ENCODE measurements at places on chromosomes 1 and 21.

GRCh38 chr21:29648710-29649240, 291.0 kb downstream of the GRIK1 start:
- DNase-seq, result no peak

DNA sequence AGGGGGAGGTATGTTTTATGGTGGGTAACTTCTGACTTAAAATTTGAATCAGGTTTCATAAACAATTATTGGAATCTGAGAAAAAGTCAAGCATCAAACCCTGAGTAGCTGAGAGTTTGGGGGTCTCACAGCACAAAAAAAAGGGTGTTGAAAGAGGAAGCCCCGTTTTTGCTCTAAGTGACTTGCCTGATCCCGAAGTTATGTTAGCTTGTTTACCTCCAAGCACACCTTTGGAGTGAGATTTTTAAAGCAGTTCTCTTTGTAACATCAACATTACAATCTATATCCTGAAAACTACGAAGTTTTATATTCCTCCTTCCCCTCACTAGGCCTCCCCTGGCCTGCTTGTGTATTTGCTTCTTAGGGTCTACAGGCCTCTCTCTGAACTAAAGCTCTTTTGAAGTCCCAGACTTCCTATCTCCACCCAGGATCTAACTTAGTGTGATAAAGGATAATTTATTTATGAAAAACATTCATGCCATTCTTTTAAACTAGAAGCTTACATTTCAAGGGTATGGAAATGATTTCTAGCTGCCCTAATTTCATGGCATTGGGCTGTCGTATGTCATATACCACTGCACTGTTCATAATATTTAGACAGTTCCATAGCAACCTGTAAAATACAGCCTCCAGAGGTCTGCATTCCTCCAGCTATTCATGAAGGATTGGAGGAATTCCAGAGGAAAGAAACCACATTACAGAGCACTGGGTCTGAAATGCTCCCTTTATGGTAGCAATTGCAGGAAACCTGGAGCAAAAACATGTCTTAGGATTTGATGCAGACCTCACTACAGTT, 36.1 kb upstream of the RGS1 start:
- no peak for DNase-seq

- DNase-seq, result no peak
Observed at GRCh38 chr1:55534565-55535121, 319.5 kb upstream of the USP24 start.

DNA sequence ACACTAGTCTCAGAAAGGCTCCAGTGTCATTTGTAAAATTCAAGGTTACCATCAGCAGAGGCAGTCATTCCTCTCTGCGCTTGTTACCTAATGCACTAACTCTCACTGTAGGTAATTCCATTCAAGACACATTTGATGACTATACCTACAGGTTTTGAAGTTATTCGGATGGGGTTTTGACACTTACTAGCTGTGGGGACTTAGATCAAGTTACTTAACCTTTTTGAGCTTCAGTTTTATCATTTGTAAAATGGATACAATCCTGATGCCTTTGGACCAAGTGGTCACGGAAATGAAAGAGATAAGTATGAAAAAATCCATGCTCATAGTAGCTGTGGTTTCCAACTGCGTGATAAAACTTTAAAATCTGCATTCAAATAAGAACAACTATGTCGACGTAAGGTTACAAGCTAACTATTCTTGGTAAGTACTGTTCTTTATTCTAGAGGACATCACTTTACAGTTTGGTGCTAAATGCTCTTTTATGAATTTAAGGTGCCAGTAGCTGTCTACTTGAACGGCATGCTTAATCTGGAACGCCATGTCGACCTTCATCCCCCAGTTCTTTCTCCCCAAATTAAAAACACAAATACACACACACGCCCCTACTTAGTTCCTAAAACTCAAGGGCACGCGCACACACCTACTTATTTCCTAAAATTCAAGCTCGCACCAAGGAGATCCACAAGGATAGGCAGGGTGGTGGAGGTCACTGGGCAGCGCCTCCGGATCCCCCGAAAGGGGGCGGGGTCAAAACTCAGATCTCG, 550 bp upstream of the NFYC start:
- no peak for DNase-seq

- no peak for DNase-seq
Observed at GRCh38 chr1:225880222-225880588, 2.0 kb downstream of the TMEM63A start.

- DNase-seq, result no peak
Observed at GRCh38 chr21:25103500-25104207, 503.6 kb downstream of the MRPL39 start.

- no peak for DNase-seq
Observed at GRCh38 chr1:208747979-208748378, 503.8 kb upstream of the PLXNA2 start.

GRCh38 chr1:18322368-18323032, 158.2 kb upstream of the KLHDC7A start:
- no peak for DNase-seq

GRCh38 chr1:86489242-86489878, 20.6 kb downstream of the CLCA1 start:
- DNase-seq, result no peak

- no peak for DNase-seq
Observed at GRCh38 chr1:16969057-16969611, 11.3 kb downstream of the MFAP2 start.

DNA sequence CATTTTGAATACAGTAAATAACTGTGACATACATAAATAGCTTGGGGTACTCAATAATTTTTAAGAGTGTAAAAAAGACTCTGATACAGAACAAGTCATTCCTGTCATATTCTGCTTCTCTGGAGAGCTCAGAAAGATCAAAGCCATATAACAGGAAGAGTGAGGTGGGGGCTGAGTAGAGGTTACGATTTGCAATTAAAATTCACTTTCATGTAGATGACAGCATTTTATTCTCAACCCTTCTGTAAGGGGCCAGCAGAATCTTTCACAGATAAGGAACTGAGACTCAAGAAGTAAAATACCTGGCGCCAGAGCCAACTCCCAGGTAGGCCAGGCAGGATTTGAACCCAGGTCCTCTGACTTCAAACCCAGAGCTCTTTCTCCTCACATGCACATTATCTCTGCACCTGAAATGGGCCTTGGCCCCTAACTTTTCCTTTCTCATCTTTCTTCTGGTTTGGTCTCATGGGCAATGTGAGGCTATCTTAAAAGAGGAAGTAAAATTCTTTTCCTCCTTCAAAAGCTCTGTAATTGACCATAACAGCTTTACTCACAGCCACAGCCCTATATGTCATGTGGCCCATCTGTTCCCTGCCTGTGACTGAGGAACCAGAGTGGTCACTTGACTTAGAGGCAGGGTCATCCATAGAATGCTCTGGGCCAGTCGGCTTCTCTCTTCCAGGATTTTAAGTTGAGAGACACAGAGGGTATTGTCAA, 80.9 kb upstream of the SYT6 start:
- DNase-seq, result no peak

GRCh38 chr1:22273686-22274681, 131.1 kb upstream of the WNT4 start:
- DNase-seq, result no peak

GRCh38 chr1:67159233-67159632, 7.0 kb upstream of the IL23R start:
- no peak for DNase-seq

- DNase-seq, result no peak
Observed at GRCh38 chr1:212315907-212316306, 30.7 kb downstream of the PPP2R5A start.

DNA sequence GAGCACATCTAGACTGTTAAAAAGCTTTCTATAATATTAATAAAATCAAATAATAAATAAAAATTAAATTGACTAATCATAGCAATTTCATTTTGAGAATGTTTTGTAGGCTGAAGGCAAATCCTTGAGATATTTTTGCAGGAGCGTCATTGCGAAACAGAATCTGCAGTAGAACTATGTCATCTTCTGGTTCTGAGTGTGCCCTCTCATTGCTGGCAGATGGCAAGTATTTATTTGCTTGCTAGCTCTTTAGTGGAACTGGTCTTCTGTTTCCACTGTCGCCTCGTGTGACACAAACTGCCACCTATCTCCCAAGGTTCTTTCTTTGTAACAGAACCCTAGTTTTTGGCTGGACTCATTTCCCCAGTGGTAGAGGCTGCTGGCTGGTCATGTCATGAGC, 19.0 kb upstream of the IRF2BP2 start:
- DNase-seq, result no peak

DNA sequence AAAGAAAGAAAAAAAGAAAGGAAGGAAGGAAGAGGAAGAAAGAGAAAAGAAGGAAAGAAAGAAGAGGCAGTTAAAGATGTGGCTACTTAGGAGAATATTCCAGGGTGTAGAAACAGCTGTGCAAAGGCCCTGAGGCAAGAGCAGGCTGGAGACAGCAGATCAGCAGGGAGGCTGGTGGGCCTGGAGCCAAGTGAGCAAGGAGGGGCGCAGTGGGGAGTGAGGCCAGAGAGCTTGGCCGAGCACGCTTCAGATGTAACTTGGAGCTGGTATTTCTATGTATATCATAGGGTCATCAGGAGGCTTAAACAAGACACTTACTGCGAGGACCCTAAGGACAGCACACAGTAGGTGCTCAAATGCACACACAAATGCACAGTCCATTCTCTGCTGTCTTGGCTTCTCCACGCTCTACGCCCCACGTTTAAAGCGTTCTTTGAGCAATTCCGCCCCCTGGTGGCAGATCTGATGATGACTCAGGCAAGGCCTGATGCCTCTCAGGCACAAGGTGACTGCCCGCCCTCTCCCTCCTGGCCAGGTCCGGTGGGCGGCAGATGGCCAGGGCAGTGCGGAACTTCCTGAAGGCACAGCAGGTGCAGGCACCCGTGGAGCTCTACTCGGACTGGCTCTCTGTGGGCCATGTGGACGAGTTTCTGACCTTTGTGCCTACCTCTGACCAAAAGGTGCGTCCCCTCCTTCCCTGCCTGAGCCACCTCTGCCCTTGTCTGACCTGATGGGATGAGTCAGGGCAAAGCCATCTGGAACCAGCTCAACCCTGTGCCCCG, 11.9 kb upstream of the PADI3 start:
- peak; percentile 45 for DNase-seq

DNA sequence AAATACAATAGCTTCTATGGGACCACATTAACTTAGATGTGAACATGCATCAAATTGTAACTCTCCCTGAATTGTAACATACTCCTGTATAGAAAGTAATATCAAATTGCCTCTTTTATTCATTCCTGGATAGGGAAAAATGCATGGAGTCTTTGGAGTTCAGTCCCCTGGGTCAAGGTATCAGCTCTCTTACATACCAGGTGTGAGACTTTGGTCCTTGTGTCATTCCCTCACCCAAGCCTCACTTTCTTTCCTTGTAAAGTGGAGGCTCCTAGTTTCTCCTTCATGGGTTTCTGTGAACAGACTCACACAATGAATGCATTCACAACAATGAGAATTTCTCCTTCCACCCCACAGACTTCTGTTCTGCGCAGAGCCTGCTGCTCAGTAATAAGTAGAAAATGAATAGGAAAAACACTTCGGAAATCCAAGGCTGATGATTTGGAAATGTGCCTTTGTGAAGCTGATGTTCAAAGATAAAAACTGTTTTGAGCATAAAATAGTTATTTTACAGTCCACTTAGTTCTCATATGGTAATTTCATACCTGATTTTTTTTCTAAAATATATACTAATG, 185.3 kb downstream of the AK5 start:
- DNase-seq, result no peak

- no peak for DNase-seq
Observed at GRCh38 chr1:66553846-66554245, 19.9 kb downstream of the SGIP1 start.

GRCh38 chr1:245036102-245036501, 118.7 kb upstream of the KIF26B start:
- DNase-seq, result no peak

DNA sequence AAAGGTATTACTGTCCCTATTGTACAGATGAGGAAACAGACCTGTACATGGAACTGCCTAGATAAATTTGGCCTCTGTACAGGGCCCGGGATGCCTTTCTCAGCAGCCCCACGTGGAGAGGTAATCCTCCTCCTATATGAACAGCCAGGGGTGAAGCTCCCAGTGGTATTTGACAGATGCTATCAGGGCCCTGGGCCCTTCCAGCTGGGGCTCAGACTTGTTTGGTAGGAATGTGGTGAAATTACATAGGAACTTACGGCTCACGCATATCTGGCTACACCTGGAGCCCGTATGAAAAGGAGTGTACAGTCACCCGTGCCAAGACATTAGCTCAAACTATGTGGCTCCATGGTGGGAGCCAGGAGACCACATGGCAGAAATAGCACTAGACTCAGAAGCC, 24.8 kb upstream of the TCEA3 start:
- DNase-seq, result no peak

DNA sequence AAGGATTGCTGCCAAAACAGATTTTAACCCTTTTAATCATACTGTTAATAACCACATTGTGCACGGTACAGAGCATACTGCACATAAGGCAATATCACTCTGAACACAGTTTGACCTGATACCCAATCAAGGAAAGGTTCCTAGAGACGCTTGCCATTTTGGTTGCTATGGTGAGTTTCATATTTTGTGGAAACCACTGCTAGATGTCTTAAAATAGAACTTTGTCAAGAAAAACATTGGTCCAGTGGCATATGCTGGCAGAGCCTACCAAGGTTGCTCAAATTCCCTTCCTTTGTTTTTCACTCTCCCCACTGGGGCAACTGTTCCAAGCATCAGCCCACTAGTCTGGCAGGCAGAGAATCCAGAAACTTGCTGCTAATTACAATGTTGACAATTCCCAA, 114.8 kb upstream of the DPYD start:
- peak; percentile 97 for DNase-seq

- no peak for DNase-seq
Observed at GRCh38 chr21:44423312-44423821, 31.9 kb upstream of the LRRC3 start.

DNA sequence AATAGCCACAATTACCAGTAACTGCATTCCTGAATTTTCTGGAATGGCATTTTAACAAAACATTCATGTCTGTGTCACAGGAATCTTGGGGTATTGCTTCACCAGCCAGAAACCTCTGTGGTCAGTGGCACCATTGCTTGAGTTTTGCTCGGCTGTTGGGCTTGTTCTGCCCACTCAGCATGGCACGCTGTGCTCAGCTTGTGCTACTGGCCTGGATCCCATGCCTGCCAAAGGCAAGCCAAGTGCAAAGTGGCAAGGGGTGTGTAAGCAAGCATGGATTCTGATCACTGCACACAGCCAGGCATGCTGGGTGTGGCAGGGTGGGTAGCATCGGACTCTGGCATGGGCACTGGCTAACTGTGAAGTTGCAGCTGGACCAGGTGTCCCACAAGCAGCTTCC, 1150.9 kb downstream of the MRPL39 start:
- no peak for DNase-seq

- no peak for DNase-seq
Observed at GRCh38 chr1:191575746-191576145, 582.5 kb upstream of the RGS18 start.

- peak; percentile 89 for DNase-seq
Observed at GRCh38 chr1:221310180-221310579, 430.9 kb downstream of the HLX start.
